ENCODE measurements at places on chromosomes 6 and 20. TPM values are rescaled to one million over a fixed set of nuclear protein-coding genes. Genes with fewer than 3 reads are reported as not detected.

Gene CCN6
- 0.58 TPM for total RNA-seq

Gene HLA-B
- total RNA-seq: 3,478 TPM

DNA sequence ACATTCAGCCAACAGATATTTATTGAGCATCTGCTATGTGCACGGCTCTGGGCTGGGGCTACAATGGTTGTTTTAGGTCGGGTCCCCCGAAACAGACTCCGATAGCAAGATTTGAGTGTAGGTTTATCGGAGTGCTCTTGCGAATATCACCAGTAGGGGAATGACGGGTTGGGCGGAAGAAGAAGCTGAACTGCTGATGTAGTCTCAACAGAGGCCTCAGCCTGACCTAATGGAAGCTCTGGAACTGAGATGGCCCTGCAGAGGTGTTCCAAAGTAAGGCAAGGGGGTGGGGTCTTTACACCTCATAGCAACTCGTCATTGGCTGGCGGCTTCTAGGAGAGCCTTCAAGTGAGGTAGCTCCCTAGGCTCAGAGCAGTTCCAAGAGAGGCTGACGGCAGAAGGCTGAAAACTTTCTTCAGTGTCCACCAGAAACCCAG lies 1.1 kb downstream of the L3MBTL1 start:
- DNase-seq: no peak

DNA sequence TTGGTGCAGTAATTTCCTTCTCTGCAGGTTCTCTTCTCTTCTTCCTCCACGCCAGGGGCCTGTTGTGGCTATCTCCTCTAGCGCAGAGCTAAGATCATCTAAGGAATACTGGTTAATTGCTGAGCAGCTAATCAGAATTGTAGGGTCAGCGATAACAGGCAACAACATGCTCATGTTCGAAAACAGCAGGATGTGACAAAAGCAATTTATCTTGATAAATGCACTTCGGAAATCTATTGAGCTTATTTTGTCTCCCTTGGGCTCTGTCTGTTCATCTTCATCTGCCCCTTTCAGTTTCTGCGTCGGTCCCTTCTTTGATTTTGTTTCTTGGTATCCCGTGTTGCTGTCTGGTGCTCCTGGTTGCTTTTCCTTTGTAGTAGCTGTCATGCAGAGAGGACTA lies 67.3 kb upstream of the MAP3K7 start:
- DNase-seq: no peak

GRCh38 chr6:73234733-73235132 lies 9.4 kb upstream of the KHDC1L start:
- DNase-seq: no peak

GRCh38 chr6:44456966-44457292 lies 69.4 kb downstream of the CDC5L start:
- no peak for DNase-seq
